ENCODE measurements at places on chromosomes 12 and 14.

DNA sequence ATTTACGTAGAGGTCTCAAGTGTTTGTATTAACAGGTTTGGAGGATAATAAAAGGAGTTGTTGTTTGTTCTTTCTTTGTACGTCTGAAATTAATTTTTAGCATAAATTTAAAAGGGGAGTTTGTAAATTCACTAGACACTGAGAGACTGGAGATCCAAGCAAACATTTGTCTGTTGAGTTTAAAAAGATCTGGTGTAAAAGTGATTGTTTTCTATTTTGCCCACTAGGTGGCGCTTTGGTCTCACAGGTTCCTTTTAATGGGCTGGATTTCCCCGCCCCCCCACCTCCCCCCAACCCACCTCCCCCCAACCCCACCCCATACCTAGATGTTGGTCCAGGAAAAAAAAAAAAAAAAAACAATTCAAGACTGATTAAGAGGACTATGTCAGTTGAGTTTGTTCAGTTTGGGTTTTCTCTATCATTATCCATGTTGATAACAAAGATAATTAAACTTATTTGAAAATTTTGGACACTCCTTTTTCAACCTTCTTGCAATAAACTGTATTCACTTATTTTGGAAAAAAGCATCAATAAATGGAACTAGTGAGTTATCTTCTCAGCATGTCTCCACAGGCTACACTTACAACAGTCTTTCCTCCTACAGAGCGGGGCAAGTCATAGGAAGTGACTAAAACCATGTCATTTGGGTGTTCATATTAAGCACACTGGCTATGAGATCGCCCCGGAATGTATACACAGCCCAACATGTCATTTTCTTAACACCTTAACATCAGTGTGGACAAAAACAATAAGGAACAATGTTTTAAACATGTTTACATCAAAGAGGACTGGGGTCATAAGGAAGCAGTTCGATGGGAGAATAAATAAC lies 841.1 kb downstream of the NRXN3 start:
- peak; percentile 2 for DNase-seq

DNA sequence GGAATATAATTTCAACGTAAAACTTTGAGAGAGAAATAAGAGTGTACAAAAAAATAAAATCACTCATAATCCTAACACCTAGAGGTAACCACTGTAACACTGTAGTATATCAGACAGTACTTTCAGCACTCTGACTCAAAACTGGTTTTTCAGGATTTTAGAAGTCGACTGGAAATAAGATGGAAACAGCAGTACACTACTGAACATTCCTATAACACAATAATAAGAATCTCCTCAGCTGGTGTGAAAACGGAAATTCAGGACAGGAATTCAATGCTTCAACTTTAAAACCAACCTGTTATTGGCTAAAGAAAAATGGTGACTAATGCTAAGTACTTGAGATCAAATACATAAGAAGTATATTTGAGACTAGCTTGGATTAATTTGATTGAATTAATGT lies 12.3 kb upstream of the PITPNM2 start:
- no peak for DNase-seq

DNA sequence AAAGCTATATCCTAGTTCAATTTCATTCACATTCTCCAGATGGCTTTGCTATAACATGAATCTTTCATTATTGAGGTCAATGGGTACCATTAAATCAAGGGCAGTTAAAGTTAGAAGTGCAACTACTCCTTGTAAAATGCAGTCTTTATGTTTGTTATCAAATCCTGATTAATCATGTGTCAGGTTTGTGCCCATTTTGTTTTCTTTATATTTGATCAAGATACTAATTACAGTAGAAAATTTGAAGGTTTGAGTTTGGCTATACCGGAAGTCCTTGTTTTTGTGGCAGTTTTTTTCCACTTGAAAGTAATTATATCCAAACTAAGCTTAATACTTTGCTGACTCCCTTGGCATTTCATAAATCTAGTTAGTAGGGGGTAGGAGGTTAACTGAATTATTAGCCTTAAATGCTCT lies 513.0 kb downstream of the DIO2 start:
- DNase-seq: no peak

GRCh38 chr12:76678992-76679391 lies 84.9 kb upstream of the ZDHHC17 start:
- no peak for DNase-seq

DNA sequence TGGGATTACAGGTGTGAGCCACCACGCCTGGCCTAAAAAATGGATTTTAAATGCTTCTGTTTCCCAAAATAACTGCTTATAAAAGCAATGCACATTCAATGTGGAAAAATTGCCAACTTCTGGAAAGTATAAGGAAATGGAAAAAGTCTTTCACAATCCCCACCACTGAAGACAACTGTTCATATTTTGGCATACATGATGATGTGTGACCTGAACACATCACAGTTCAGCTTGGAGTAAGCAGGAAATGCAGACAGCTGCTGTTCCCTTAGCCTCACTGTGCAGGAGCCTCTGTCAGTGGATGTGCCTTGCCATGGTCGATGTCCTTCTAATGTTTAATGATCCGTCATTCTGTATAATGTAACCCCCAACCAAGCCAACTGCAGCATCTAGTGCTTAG lies 5.2 kb downstream of the MTERF2 start:
- DNase-seq: no peak

DNA sequence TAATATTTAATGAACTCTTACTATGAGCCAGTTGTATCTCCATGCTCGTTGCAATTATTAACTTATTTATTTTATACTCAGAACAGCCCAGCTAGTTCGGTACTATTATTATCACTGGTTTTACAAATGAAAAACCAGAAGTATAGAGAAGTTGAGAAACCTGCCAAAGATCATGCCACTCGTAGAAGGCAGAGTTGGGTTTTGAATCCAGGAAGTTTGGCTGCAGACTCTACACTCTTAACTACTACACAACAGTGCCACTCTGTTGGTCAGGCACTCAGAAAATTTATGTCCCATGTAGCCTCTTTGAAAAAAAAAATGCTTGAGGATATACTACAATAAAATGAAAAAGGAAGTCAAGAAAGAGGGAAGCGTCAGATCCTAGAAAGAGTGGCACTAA lies 71.5 kb upstream of the ARID2 start:
- DNase-seq: no peak

- DNase-seq: no peak
Observed at GRCh38 chr14:87691042-87691881, 301.7 kb downstream of the GALC start.

DNA sequence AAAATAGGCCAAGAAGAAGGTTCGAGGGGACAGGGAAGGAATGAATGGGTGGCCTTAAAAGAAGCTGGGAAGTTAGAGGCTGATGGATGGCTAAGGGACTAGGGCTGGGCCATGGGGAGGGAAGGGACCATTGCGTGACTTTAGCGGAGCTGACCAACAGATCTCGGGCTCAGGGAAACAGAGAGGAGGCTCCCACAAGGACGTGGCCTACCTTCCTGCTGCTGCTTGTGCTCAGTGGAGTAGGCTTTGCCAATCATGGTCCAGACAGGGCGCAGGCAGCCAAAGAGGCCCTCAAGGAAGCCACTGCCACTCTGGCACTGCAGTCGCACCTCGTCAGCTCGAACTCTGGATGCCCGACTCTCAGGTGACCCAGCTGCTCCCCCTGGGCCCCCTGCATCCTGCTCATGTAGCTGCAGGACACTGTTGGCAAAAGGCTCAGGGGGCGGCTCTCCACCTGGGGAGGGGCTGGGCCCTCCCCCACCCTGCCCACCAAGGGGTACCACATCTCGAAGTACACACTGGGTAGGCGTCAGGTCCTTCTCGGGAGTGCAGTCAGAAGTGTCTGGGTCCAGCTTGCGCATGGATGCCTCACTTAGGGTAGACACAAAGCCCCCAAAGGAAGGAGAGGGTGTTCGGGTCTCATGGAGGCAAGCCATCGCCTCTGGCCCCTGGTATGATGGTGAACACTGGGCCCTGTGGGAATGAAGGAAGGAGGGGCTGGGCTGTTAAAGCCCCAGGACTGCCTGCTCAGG lies 12.3 kb downstream of the MAP3K12 start:
- no peak for DNase-seq

GRCh38 chr12:27982951-27983350 lies 10.4 kb upstream of the PTHLH start:
- DNase-seq: no peak

DNA sequence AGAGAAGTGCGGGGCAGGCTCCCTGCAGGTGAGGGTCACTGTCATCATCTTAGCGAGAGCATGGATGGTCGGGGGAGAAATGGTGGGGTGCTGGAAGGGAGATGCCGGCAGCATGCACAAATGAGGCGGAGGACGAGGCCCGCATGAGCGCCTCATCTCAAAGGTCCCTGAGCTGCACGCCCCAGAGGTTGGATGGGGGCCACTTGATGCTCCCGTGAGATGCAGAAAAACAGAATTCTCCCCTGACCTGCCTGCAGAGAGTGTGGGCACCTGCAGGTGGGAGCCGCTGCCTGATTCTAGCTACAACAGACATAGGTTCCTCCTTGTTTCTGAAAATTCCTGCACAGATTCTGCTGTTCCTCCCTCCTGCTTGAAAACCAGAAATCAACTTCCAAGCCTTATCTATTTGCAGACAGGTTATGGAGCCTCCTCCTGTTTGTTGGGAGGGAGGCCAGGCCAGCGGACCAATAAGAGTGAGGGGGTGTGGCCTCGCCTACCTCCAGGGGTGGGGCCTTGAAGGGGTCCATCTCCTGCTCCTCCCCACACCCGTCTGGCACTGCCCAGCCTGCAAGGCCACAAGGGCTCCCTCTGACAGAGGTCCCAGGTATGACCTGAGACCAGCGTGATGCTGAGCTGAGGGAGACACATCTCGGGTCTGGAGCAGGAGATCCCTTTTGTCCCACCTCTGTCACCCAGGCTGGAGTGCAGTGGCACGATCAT lies 67.2 kb downstream of the KDM2B start:
- no peak for DNase-seq

- no peak for DNase-seq
Observed at GRCh38 chr14:104926619-104927431, 2.1 kb downstream of the PLD4 start.

DNA sequence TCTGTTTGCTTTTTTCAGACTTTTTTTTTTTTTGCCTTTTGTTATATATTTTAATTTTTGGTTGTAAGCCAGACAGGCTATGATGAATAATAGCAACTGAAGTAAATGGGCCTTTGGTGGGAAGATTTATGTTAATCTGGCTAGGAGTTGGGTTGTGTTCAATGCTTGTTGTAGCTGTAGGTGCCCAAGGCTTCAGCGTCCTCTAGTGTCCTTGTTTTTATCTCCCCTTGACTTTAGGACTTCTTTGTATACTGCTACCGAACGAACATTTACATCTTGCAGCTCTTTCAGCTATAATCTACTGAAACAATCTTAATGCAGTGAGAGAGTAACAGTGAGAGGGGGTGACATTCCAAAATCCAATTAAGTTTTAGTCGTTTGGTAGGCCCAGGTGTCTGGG lies 848.4 kb upstream of the FBXO33 start:
- no peak for DNase-seq

- DNase-seq: no peak
Observed at GRCh38 chr12:66367015-66367667, 64.8 kb downstream of the HELB start.

DNA sequence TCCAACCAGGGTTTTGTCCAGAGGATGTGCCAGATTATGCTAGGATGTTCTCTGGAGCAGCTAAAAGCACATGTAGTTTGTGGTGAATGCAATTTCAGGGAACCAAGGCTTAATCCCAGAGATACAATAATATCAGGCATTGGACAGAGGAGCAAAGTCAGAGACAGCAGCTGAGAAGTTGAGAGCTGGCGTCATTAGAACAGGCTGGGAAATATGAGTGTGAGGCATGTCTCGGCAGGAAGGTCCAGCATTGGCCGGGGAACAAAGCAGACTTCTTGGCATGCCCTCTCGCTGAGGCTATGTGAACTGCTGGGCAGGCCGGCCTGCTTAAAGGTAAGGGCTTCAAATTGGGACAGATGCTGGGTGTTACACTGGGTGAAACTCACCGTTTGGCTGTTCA lies 125.4 kb downstream of the CAND1 start:
- DNase-seq: no peak

DNA sequence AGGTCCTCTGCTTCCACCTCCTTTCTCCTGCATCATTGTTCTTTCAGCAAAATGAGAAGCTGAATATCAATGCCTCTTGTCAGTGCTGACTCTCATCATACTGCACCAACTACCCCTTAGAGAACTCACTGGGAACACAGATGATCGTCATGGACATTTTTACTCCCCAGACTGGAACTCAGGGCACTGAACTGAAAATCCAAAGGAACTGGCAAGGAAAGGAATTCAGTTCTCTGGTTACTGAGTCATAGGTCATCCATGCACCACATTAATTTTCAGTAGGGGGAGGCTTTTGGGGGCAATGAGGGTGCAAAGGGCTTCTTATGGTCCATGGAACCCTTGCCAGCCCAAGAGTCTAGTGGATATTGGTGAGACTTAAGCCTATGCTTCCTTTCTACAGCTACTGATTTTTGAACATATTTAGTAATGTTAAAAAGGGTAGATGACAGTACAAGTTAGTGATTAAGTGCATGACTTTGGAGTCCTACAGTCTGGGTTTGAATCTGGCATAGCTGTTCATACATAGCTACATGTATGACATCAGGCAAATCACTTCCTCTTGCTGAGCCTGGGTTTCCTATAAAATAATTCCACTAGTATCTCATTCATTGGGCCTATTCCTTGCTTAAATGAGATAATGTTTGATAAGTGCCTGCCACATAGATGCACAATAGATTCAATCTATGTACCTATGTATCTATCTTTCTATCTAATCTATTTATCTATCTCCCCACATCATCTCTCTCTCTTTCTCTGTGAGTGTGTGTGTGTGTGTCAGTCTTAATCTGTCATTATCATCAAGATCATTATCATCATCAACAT lies 29.2 kb downstream of the BBS10 start:
- no peak for DNase-seq

- no peak for DNase-seq
Observed at GRCh38 chr14:68853749-68854148, 60.9 kb upstream of the ZFP36L1 start.

DNA sequence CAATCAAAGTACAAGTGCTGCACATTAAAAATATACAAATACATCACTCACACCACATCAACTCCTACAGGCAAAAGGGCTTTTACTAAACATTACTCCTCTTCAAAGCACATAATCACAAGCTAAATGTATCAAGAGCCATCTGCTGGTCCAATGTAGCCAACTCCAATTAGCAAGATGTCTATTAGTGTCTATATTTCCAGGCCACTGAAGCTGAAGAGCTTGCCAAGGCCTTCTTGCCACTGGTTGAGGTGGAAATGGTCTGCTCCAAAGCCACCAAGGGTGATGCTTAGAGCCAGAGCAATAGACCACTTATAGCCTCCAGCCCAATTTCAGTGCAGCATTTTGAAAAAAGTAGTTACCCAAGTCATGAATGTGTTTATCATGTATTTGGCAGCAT lies 54.4 kb downstream of the RASSF9 start:
- DNase-seq: no peak

DNA sequence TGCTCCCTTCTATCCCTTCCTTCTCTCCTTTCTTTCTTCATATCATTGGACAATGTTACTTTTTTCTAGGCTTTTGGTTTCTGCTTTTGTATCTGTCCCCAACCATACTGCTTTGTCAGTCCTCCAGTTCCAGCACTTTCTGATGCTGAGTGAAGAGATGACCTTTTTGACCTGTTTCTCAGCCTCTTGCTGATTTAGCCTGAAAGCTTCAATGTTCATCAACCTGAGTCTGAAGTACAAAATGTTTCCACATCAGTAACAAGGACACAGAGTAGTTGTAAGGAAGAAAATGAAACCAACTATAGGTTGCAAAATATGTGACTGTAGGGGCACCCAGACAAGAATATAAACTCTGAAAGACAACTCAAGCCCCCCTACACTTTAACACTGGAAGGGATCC lies 25.2 kb upstream of the AKAP6 start:
- no peak for DNase-seq

Measured in stimulated activated CD4-positive, alpha-beta T cell treated with anti-CD3 and anti-CD28 coated beads, TNF-alpha, amount 100 ng/mL, for 48 hours (primary cell).